Tibial artery (tissue), 4 donors: ENCODE measurements at places on chromosomes 7 and 10.

GRCh38 chr7:112981966-112982365 is 104.7 kb downstream of the GPR85 start:
- no peak for DNase-seq

GRCh38 chr10:113412161-113412560 is 140.7 kb upstream of the HABP2 start:
- no peak for DNase-seq

DNA sequence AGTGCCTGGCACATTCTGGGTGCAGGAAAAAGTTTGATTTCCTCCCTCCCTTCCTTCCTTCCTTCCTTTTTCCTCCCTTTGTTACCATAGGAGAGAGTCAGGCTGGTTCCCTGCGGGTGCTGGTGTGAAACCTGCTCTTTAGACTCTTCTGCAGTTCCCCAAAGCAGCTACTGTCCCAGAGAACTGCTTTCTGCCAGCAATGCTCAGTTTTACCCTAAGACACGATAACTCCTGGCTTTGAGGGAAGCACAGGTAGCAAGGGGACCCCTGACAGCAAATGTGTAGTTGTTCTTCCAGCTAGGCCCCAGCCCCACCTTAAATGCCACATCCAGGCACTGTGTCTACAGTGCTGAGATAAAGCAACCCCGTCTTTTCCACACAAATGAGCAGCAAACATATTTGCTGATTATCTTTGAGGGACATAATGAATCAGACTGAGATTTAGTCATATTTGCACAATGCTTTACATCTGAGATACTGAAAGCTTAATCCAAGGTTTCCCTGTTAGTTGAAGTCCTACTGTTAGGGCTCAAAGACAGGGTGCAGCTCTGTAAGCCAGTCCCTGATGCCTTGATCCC is 55.5 kb downstream of the MET start:
- DNase-seq, result no peak

GRCh38 chr10:72616716-72617115 is 9.2 kb downstream of the MICU1 start:
- DNase-seq, result no peak

DNA sequence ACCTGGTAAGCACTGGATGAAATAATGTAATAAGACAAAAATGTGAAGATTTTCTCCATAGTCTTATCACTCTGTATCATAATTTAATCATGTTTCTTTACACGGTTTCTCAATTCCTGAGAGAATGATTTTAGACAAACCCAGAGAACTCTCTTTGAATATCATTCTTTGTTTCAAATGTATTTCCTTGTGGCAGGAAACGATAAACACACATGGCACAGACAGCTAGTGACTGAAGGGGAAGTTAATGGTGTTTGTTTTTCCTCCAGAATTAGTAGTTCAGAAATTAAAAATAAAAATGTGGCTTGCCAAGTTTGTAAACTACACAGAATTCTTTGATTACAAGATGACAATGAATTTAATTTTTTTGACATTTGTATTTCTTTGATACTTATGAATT is 163.7 kb upstream of the PRPS1L1 start:
- no peak for DNase-seq

DNA sequence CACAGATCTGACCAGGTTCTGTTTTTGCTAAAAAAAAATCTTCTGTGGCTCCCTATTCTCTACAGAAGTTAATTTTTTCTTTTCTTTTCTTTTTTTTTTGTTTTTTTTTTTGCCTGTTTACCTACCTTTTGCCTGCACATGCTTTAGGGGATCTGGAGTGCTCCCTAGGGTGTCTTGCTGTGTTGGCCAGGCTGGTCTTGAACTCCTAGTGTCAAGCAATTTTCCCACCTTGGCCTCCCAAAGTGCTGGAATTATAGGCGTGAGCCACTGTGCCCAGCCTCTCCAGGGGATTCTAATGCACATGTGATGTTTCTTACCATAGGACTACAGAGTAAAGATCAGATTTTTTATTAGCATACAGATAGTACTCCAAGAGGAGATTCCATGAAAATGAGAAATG is 10.6 kb downstream of the CCSER2 start:
- no peak for DNase-seq

GRCh38 chr10:114327537-114328440 is 76.5 kb downstream of the AFAP1L2 start:
- DNase-seq, result no peak

DNA sequence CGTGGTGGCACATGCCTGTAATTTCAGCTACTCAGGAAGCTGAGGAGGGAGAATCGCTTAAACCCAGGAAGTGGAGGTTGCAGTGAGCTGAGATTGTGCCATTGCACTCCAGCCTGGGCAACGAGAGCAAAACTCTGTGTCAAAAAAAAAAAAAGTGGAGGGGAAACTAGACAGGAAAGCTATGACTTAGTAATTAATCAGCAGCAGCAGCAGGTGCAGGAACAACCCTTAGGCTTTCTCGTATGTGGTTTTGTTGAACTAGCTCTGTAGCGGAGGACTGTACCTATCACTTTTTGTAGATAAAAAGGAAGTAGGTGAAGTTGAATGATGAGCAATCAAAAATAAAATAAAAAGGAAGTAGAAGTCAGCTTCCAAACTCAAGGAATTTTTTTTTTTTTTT is 76.9 kb upstream of the KMT2C start:
- DNase-seq, result no peak

GRCh38 chr10:27784272-27784671 is 38.7 kb upstream of the MKX start:
- no peak for DNase-seq

DNA sequence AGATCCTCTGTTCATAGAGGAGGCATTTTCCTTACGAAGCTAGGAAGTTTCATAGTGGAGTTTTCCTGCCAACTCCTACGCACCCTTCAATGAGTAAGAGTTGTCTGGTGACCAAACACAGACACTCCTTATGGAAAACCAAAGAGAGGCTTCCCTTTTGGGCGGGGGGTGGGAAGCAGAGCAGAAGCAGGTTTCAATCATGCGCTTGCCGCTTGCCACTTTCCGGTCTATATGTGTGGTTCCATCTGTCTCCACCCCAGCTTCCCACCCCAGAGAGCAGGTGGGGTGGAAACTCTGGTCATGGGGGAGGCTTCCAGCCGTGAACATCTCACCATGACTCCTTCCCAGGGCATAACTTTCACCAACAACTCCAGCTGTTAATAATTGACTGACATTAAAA is 68.8 kb upstream of the GRB10 start:
- no peak for DNase-seq

DNA sequence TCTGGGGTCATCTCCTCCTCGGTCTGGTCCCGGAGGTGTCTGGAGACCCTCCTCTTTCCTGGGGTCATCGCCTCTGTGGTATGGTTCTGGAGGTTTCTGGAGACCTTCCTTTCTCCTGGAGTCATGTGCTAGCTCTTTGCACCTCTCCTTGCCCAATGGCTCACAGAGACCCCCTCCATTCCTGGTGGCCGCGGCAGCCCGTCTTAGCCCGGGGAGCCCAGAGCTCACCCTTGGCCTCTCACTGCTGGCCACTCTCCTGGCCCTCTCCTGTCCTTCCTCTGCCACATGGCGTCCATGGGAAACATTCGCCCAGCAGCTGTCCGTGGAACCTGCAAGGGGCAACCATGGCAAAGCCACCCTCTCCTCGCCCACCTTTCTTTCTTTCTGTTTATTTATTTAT is 20.2 kb upstream of the FOXL3 start:
- no peak for DNase-seq

DNA sequence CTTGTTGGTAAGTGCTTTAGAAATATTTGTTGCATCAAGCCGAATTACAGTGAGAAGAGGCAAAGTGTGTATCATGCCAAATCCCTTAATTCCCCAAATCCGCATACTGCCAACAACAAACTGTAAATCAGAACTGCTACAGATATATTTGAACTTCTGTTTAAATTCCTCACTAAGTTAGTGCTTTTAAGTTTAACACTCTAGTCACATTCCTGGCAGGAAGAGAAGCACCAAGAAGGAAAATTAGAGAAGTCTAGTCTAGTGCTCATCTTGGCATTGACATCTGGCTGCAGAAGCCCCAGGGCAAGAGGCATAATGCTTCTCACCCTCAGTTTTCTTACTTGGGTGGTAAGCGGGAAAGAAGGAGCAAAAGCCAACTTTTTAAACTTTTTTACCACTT is 343.5 kb downstream of the GPR37 start:
- DNase-seq, result no peak

GRCh38 chr10:131041441-131041840 is 270.1 kb downstream of the TCERG1L start:
- DNase-seq, result no peak

GRCh38 chr7:50359995-50360925 is 55.7 kb downstream of the IKZF1 start:
- no peak for DNase-seq

DNA sequence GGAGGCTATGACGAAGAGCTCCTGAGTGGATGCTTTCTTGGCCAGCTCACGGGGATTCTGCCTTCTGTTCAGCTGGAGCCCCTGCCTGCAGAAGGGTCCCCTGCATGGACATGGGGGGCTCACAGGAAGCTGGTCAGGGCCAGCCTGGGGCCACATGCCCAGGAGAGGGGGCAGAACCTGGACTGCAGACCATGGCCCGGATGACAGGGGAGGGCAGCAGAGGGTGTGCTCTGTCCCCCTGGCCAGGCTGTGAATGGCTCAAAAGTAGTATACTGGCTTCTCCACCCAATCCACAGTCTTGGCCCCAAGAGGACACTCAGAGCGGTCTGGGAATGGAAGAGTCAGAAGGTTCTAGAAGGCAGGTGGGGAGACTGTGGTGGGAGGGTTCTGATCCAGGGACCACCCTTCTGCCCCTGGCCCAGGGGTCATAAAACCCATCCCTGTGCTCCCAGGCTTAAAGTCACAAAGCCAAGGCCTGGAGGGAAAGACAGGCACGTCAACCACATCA is 40.3 kb downstream of the PPIF start:
- DNase-seq, result no peak

DNA sequence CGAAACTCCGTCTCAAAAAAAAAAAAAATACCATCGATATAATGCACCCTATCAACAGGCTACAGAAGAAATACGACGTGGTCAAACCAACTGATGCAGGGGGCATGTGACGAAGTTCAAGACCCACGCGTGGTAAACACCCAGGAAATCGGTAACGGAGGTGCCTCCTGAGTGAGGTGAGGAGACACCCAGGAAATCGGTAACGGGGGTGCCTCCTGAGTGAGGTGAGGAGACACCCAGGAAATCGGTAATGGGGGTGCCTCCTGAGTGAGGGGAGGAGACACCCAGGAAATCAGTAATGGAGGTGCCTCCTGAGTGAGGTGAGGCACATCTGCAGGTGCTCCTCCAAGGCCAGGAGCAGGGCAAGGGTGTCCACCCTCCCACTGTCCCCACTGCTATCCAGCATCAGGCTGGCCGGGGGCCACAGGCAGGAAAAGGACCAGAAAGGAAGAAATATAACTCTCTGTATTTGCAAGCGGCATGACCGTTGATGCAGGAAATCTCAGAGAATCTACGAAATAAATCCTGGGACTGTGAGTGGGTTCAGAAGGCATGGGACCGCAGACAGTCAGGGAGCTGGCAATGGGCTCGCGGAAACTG is 10.7 kb upstream of the GPR146 start:
- no peak for DNase-seq

GRCh38 chr10:104548090-104548489 is 93.0 kb upstream of the SORCS3 start:
- no peak for DNase-seq

- DNase-seq, result no peak
Measured at GRCh38 chr7:137606061-137606674, 240.6 kb downstream of the DGKI start.
